ENCODE measurements at places on chromosomes 11 and 22.

DNA sequence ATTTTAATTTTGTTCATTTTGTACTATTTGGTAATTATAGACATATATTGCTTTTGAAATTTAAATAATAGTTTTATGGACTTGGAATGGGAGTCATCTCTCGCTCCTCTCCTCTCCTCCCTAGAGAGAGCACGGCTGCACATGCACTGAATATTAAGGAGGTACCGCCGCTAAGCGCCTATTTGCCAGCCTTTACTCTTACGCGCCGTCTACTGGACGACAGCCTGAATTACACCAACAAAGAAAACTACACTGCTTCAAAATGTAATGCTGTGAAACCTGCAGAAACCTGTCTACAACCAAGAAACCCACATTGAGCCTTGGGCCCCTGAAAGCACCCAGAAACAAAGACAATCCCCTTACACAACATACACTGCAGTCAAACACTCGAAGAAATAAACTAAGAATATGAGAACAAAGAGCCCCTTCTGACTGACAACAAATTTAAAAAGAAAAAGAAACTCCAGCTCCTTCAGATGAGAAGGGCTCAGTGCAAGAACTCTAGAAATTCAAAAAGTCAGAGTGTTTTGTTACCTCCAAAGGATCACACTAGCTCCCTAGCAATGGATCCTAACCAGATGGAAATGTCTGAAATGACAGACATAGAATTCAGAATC, 737.2 kb downstream of the LRRC4C start:
- DNase-seq: peak; percentile 49

- no peak for DNase-seq
Measured at GRCh38 chr22:26996154-26996553, 338.8 kb downstream of the MIAT start.

- DNase-seq: peak; percentile 45
Measured at GRCh38 chr22:36816636-36817524, at the start of gene PVALB. TSS of gene PVALB (minus strand) at chr22:36817035. CDS start at chr22:36817005, 30 bp downstream.

DNA sequence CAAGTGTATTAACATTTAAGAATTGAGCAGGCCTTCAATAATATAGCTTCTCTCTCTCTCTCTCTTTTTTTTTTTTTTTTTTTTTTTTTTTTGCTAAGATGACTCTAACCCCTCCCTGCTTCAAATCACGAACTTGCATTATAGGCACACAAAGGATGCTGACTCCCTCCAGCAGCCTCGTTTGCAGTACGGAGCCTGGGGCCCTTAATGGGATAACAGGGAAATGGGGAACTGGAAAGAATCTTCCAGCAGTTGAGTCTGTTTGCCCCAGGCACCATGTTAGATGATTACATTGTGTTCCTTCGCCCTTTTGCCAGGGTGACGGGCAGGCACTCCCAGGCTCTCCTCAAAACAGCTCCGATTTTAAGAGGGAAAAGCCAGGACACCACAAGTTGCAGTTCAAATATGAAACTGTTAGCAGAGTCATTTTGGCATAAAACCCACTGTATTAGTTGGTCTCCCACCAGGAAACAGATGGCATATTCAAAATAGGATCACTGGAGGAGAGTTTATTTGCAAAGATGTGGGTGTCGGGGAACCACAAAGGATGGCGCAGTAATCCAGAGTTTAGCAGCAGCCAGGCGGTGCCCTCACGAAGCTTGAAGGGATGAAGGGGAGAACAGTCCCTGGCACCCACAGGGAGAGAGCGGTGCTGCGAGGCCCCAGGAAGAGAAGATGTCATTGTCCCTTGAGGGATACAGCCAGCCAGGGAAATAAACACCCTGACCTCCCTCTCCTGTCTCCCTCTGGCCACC, 26.5 kb upstream of the TREH start:
- no peak for DNase-seq

DNA sequence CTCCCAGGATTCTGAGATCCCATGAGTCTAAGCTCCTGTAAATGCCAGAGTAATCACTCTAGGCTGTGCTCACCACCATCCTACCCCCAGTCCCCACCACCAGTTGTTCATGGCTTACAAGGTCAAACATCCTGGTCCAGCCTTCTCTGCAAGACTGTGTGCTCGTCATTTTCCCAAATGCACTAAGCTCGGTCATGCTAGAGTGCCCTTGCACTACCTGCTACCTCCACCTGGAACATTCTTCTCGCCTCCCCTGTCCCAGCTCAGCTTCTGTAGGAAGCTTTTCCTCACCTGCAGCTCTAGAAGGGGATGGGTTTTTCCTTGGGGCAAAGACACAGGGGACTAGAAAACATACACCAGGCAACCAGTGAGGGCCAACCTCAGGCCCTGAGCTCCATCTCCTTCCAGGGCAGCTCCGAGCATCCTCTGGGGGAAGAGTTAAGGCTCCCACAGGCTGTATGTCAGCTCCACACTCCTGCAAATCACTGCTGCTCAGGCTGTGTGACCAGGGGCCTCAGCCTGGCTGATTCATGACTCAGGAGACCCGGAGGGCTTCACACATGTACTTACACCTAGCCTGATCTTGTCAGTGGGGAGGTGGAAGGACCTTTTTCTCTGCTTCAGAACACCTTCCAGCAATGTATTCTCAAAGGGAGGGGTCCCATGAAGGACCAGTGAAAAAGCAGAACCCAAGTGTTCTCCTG, 37.2 kb upstream of the CSNK2A3 start:
- no peak for DNase-seq

- DNase-seq: no peak
Measured at GRCh38 chr11:118623269-118623655, 15.8 kb downstream of the PHLDB1 start.

Measured in endothelial cell (in vitro differentiated cells).